ENCODE measurements at places on chromosomes 4 and X.

DNA sequence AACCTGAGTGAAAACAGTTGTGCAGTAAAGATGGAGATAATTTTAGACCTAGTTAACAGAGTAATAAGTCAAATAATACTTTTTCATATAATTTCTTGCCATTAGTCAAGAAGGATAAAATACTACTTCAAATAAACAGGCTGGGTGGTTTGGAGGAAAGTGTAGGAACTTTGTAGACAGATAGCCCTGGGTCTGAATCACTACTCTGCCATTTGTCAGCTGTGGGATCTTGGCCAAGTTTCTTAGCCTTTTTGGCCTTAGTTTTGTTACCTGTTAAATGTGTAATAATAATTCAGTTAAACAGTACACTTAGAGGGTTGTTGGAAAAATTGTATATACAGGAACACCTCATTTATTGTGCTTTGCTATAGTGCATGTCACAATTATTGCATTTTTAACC, 163.7 kb downstream of the NPNT start:
- DNase-seq, result no peak

GRCh38 chr4:56348576-56348975, 38.7 kb downstream of the AASDH start:
- no peak for DNase-seq

- DNase-seq, result peak; percentile 10
Measured at GRCh38 chrX:130299279-130300009, 30.7 kb upstream of the ZNF280C start.

GRCh38 chrX:124594017-124594651, 247.8 kb downstream of the SH2D1A start:
- DNase-seq, result no peak

DNA sequence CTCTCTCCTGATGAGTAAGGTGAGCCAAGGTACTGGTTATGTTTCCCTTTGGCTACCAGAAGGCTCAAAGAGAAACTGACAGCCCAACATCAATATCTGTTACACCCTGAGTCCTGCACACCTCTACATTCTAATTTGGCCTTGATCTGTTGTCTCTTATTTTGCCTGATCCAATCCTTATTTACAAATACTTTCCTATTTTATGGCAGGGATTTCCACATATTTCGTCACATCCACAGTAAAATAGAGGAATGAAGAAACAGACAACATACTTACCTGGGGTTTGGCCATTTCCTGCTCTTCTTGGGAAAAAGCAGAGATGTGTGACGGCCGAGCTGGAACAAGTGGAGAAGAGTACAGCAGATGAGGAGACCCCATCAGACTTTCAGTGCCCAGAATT, 1.5 kb downstream of the ZNF182 start:
- DNase-seq, result no peak

DNA sequence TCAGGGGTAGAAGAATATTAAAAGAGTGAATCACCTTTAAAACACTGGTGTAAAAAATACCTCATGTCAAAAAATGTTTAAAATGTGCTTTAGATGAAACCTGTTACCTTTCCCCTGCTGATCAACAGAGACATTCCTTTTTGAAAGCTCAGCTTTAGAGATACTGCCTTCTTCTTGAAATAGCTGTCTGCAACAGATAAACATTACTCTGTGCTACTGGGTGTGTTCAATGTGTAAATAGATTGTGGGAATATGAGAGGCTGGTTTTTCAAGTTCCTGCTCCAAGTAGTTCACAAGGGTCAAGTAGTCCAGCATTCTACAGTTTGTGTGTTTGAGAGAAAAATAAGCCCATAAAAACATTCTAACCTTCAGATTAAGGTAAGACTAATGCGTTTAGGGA, at the start of gene SYTL5:
SYTL5 (plus strand) TSS at position 263 of the 400 bp plus-strand sequence. CDS start 27,337 bp downstream, outside the sequence.
- DNase-seq, result peak; percentile 13

- no peak for DNase-seq
Measured at GRCh38 chr4:123298801-123299200, 97.8 kb upstream of the SPRY1 start.

Data from NCI-H345 (cell line).